H1 (cell line): ENCODE measurements at places on chromosomes 6 and 20.
A peak's percentile ranks its signal among the peaks of the same experiment; 100 is the strongest.

GRCh38 chr20:25389401-25389857 lies 1.2 kb downstream of the ABHD12 start:
- DNase-seq: no peak
- no peaks in the 10 kb centered on the region; the same call in 1 of the 2 replicates for H3K4me1 ChIP-seq
- no peaks in the 10 kb centered on the region for H3K27me3 ChIP-seq
- no peaks in the 10 kb centered on the region for H3K36me3 ChIP-seq
- H3K4me3 ChIP-seq: peak overlapping the region; percentile 61

DNA sequence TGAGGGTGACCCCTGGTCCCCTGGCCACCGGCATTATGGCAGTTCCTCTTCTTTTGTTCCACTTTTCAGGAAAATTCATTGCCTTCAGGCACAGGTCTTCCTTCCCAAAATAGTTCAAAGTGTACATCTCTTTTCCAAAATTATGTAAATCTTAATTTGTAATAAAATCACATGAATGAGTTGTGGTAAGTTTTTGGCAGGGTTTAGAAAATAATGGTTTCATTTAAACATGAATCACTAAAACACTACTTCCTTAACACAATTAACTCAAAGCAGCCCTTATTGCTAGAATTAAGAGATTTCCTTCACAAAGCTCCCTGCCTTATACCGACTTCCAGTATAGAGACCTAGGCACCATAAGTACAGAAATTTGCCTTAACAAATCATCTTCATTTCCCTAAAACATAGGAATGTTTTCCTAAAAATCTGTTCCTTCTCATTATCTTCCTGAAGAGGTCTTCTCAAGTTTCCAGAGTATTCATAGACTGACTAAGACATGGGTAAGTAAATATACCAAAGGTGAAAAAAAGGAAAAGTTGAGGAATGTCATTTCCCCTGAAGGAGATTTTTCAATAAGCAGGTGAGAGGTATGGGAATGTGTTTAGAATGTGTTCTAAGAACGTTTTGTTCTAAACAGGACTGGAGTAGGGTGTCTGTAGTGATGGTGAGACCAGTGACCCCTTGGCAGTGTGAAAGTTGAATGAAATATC lies 148.2 kb upstream of the CITED2 start:
- no peak overlapping the region for H3K4me3 ChIP-seq
- H3K4me1 ChIP-seq: no peaks in the 10 kb centered on the region
- H3K36me3 ChIP-seq: no peaks in the 10 kb centered on the region
- DNase-seq: no peak
- no peaks in the 10 kb centered on the region for H3K27me3 ChIP-seq

DNA sequence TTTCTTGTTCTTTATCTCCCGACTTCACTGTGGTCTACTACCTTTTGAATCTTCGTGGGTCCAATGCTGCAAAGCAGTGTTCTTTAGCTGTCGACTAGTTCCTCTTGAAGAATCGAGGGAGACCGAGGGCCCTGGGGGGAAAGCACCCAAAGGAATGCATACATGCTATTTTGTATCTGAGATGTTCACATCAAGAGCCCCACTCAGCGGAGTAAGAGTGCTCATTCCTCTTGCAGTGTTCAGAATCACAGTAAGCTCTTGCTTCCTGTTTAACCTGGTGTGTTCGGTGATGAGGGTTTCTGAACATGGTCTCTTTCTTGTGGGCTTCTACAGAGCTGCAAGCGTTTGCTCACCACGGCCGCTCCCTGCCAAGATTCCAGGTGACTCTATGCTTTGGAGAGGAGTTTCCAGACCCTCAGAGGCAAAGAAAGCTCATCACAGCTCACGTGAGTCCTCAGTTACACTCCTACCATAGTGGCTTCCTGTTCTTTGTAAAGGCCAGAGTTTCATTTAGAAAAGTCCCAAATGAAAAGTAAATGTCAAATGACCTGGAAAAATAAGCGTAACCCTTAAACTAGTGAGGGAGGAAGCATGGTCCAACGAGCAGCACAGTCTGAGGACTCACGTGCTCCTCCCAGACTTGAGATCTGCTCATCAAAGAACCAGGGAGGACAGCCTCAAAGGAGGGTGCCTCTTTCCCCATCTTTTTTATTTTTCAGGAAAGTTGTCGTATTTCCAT lies 13.3 kb downstream of the IRF4 start:
- H3K27ac ChIP-seq: no peak overlapping the region
- no peak for DNase-seq
- no peaks in the 10 kb centered on the region for H3K4me1 ChIP-seq
- no peaks in the 10 kb centered on the region; the same call in 1 of the 2 replicates for H3K36me3 ChIP-seq

DNA sequence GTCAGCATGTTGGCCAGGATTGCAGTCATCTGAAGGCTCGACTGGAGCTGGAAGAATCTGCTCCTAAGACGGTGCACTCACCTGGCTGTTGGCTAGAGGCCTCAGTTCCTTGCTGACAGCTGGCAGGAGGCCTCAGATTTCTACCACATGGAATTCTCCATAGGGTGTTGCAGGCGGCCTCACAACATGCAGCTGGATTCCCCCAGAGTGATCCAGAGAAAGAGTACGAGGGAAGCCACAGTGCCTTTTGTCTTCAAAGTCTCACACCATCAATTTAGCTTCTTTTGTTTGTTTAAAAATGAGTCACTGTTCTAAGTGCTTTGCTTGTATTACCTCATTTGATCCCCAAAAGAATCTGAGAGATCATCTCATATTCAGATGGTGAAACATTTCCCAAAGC lies 65.5 kb upstream of the FYN start:
- H3K27ac ChIP-seq: no peak overlapping the region
- no peak overlapping the region for H3K4me3 ChIP-seq
- H3K36me3 ChIP-seq: no peaks in the 10 kb centered on the region
- DNase-seq: no peak
- 0 out of 2 replicates have a peak, but pooled peaks cover 2% of the 10 kb centered on the region for H3K4me1 ChIP-seq

- H3K4me3 ChIP-seq: no peak overlapping the region
- no peak overlapping the region for H3K27ac ChIP-seq
- H3K36me3 ChIP-seq: no peaks in the 10 kb centered on the region
- peaks cover 48% of the 10 kb centered on the region for H3K4me1 ChIP-seq
- DNase-seq: no peak
Measured at GRCh38 chr6:37514321-37514771, 14.7 kb upstream of the CCDC167 start.

DNA sequence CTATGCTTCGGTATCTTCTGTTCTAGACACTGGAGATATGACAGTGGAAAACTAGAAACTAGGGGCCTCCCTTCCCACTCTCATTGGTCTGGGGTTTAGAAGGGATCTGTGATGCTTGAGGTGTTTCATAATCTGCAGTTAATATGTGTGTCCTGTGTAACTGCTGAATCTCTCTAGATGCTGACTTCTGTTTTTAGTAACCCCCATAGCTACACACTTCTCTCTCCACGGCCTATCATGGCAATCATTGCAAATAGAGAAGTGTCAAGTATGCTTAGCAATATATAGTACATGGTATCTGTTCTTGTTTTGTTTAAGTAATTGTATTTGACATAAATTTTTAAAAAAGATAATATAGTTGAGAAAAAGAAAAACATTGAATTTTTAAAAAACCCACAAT lies 394.6 kb upstream of the MMS22L start:
- no peak for DNase-seq
- no peak overlapping the region for H3K4me3 ChIP-seq
- H3K4me1 ChIP-seq: no peaks in the 10 kb centered on the region
- H3K36me3 ChIP-seq: no peaks in the 10 kb centered on the region
- no peaks in the 10 kb centered on the region for H3K27me3 ChIP-seq
- H3K27ac ChIP-seq: no peak overlapping the region

GRCh38 chr6:32086661-32087573 lies 22.2 kb downstream of the TNXB start:
- peaks cover 10% of the 10 kb centered on the region; the same call in 1 of the 2 replicates for H3K4me1 ChIP-seq
- no peaks in the 10 kb centered on the region for H3K36me3 ChIP-seq
- peak; percentile 63 for DNase-seq
- H3K27me3 ChIP-seq: peaks cover 13% of the 10 kb centered on the region; the same call in 1 of the 2 replicates
- peak overlapping the region; percentile 10; the same call in 1 of the 2 replicates for H3K4me3 ChIP-seq

- H3K27ac ChIP-seq: no peak overlapping the region
- no peak for DNase-seq
- no peaks in the 10 kb centered on the region for H3K27me3 ChIP-seq
Measured at GRCh38 chr20:20806121-20807095, 94.0 kb upstream of the RALGAPA2 start.

DNA sequence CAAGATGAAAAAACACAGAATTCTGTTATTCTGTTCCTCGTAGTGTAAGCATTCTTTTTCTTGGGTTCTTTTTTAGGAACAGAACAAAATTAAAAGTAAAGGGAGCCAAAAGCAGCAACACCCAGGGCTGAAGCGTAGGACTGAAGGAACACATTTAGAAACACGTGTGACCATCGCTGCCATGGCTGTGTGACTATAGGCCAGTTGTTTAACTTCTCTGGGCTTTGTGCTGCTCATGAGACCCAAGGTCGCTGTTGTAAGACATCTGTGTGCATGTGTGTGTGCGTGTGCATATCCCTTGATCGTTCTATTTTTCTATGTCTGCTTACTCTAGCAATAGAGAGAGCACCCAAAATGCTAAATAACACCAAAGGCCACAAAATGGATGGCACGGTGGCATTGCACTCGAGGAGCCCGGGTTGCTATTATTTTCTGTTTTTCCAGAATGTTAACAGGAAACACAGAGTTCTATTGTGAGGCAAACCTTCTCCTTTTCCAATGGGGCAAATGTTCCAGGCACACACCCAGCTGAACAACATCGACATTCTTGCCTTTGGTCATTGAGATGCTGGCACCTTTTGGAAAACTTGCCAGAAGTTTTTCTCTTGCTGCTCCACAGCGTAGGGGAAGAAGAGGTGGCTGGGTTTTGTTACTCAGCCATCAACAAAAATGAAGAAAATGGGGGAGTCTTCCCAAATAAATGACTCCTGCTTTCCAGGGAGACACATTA lies 267.8 kb upstream of the ECI2 start:
- H3K27me3 ChIP-seq: no peaks in the 10 kb centered on the region
- no peak for DNase-seq
- peaks cover 8% of the 10 kb centered on the region; the same call in 1 of the 2 replicates for H3K4me1 ChIP-seq
- H3K4me3 ChIP-seq: no peak overlapping the region

- H3K4me1 ChIP-seq: no peaks in the 10 kb centered on the region
- no peak overlapping the region for H3K27ac ChIP-seq
- no peaks in the 10 kb centered on the region for H3K36me3 ChIP-seq
- DNase-seq: no peak
Measured at GRCh38 chr6:73791336-73791735, 95.3 kb downstream of the CD109 start.

GRCh38 chr20:49567421-49568277 lies at the start of gene PTGIS:
TSS of gene PTGIS (minus strand) at chr20:49568137. CDS start at chr20:49568116, 21 bp downstream.
- H3K36me3 ChIP-seq: no peaks in the 10 kb centered on the region
- no peaks in the 10 kb centered on the region for H3K27me3 ChIP-seq
- peaks cover 22% of the 10 kb centered on the region for H3K4me1 ChIP-seq
- H3K27ac ChIP-seq: peak within 1 kb of the TSS; percentile 84

DNA sequence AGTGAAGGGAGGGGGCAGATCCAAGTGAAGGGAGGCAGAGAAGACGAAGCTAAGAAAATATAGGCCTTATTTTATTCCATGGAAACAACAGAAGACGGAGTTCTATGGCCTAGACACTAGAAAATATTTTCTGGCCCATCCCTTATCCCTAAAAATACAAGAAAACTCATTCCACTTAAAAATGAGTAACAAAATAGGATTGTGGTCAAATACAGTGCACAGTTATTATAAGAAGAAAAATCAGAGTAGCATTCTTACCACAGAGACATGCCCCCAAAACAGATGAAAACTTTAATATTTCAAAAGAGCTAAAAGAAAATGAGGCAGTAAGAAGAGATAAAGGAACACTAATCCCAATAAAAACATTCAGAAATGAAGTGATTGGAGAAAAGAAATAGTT lies 202.9 kb downstream of the GMPR start:
- no peak for DNase-seq
- no peak overlapping the region for H3K27ac ChIP-seq
- H3K27me3 ChIP-seq: no peaks in the 10 kb centered on the region

DNA sequence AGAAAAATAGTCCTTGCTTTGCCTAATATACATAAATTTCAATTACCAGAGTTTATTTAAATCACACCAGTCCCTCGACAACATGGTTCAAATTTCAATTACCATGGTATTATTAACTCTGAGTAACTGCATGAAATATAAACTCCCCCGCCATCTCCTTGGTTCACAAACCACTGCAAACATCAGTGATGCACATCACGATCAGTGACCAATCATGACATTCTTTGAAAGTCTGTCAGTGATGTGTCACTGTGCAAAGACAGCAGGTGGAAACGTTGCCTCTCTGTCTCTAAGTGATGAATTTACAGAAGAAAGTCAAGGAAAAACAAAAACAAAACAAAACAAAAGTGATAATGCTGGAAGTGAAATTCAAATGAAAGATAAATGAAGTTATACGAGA lies 86.7 kb downstream of the TASP1 start:
- H3K27ac ChIP-seq: no peak overlapping the region
- no peaks in the 10 kb centered on the region for H3K36me3 ChIP-seq
- no peak overlapping the region for H3K4me3 ChIP-seq
- H3K27me3 ChIP-seq: no peaks in the 10 kb centered on the region
- no peaks in the 10 kb centered on the region for H3K4me1 ChIP-seq
- no peak for DNase-seq

- H3K4me3 ChIP-seq: no peak overlapping the region
- no peak overlapping the region for H3K27ac ChIP-seq
- DNase-seq: no peak
- no peaks in the 10 kb centered on the region for H3K27me3 ChIP-seq
- H3K4me1 ChIP-seq: no peaks in the 10 kb centered on the region; the same call in 1 of the 2 replicates
Measured at GRCh38 chr6:119301429-119301828, 48.1 kb downstream of the MAN1A1 start.

- H3K4me3 ChIP-seq: no peak overlapping the region
- H3K27ac ChIP-seq: no peak overlapping the region
- H3K4me1 ChIP-seq: peaks cover 7% of the 10 kb centered on the region
- no peak for DNase-seq
Measured at GRCh38 chr6:44539701-44540355, 152.3 kb downstream of the CDC5L start.

GRCh38 chr6:44023586-44024454 lies 103.4 kb downstream of the MRPL14 start:
- no peaks in the 10 kb centered on the region for H3K27me3 ChIP-seq
- no peak overlapping the region for H3K4me3 ChIP-seq
- H3K4me1 ChIP-seq: no peaks in the 10 kb centered on the region
- no peak overlapping the region for H3K27ac ChIP-seq
- H3K36me3 ChIP-seq: no peaks in the 10 kb centered on the region
- no peak for DNase-seq

DNA sequence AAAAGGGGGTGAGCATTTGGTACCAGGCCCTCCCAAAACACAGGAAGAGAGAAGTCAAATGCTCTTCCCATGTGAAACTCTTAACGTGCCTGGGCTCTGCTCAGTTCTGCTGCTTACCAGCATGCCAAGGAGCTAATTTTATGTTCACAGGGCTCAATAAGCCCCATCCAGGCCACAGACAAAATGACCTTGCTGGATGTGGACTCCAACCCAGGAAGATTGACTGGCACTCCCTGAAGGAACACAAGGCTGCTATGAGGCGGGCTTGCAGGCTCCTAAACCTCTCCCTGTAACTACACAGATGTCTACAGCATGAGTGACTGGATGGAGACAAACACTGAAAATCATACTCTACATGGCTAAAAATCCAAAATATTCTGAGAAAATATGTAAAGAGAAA lies 50.6 kb downstream of the CHD6 start:
- DNase-seq: no peak
- H3K4me3 ChIP-seq: no peak overlapping the region
- H3K4me1 ChIP-seq: peaks cover 6% of the 10 kb centered on the region
- no peaks in the 10 kb centered on the region for H3K36me3 ChIP-seq
- no peaks in the 10 kb centered on the region for H3K27me3 ChIP-seq
